ENCODE measurements at places on chromosomes 12 and 14. TPM values are rescaled to one million over a fixed set of nuclear protein-coding genes. Genes with fewer than 3 reads are reported as not detected.

DNA sequence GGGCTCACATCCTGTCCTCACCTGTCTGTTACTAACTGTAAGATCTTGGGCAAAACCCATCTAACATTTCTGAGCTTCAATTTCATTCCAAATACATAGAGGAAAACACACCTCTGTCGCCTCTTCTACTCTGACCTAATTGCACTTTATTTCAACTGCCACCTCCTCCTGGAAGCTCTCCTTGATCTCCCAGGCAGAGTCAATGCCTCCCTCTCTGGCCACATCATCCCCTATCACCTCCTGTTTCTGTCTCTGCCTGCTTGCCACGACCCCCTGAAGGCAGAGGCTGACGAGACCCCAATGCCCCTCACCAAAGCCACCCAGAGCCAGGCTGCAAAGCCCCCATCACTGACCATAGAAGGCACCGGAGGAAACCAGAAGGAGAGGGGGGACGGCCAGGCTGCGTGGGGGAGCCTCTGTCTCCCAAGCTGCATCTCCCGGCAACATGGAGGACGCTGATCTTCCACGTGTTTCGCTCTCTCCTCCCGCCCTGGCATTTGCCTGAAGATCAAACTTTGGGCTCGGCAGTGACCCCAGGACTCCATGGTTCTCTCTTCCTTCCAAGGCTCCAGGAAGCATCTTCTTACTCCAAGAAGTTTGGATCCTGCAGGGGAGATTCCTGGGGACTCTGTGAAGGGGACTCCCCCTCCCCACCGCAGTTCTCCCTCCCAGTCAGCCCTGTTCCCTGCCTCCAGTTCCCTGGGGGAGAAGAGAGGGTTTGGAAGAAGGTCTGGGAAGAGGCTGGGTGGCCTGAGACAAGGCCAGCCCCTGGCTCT, 50.1 kb upstream of the BCL11B start:
- DNase-seq = no peak

DNA sequence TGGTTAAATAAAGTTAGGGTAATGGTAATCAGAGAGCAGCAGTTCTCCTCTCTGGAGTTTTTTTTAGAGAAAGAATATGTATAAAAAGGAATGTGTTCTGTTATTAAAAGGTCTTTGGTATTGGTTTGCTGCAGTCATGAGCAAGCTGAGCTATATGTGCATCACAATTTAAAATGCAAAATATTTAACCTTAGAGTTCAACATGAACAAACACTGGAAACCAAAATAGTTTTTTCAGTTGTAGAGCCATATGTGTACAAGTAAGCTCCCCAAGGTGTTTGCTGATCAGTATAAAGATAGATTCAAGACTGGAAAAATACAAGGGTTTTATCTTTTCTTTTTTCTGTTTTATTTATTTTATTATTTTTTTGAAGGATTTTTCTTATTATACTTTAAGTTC, 245.0 kb downstream of the NUBPL start:
- no peak for DNase-seq

MYF6 gene
- not detected for total RNA-seq

MAP3K12 gene
- total RNA-seq = 9.4 TPM

GRCh38 chr14:65242732-65243134, 140.4 kb upstream of the MAX start:
- no peak for DNase-seq

PTHLH gene
- total RNA-seq = 2.2 TPM

- DNase-seq = no peak
These were observed 161.1 kb upstream of the PLEKHG7 start for GRCh38 chr12:92541731-92542130.

DNA sequence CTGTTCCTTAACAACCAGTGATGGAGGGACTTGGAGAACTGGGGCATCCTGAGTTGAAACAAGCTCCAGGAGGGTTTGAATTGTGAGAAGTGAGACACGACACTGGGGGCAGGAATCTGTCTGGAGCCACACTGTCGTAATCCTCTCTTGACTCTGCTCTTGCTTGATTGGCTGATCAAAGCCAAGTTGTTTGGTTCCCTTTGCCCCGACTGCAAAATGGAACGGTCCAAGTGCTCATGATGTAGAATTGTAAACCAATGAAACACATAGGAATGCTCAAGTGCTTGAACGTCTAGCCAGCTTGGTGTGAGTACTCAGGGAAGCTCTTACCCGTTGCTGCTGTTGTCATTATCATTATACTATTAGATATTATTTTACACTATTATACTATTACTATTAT, 98.1 kb downstream of the TMEM132C start:
- DNase-seq = no peak

TMEM263 gene
- 55.4 TPM for total RNA-seq

All from right cardiac atrium (tissue), 5 donors.